Transverse colon (tissue), 4 donors: ENCODE measurements at places on chromosomes 12 and 14.
A peak's percentile ranks its signal among the peaks of the same experiment; 100 is the strongest.

- no peaks in the 10 kb centered on the region for H3K4me1 ChIP-seq
- no peaks in the 10 kb centered on the region for H3K36me3 ChIP-seq
- no peak for DNase-seq
- no peaks in the 10 kb centered on the region for H3K27me3 ChIP-seq
These were observed 232.7 kb upstream of the PPFIA2 start for GRCh38 chr12:81991868-81992267.

DNA sequence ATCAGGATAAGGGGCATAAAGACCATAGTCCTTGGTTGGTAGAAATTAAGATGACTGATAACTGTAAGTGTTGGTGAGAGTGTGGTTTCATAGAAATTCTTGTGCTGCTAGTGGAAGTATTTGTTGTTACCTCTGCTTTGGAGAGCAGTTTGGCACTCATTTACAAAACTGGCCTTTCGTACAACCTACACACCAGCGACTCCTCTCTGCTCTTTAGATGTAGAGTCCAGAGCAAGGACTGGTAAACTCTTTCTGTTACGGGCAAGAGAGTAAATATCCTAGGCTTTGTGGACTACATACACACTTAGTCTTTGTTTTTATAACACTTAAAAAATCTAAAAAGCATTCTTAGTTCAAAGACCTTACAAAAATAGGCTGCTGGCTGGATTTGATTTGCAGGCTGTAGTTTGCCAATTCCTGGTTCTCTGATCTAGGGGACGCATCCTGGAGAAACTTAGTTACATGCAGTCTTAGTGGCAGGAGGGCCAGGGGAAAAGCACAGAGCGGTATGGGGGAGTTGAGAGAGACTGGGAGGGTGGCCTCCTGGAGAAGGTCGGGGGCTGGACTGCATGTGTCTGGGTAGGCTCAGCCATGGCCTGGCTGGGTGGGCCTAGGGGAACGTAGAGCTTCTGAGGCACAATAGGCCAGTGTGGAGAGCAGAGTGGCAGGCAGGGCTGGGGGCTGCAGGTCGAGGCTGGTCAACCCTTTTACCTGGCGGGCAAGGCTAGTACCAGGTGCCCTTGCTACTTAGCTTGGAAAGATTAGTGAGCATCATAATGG is 55.3 kb upstream of the AMN start:
- no peak overlapping the region for H3K4me3 ChIP-seq
- peak overlapping the region; percentile 78 for H3K27ac ChIP-seq
- no peaks in the 10 kb centered on the region for H3K27me3 ChIP-seq
- no peaks in the 10 kb centered on the region for H3K36me3 ChIP-seq
- H3K4me1 ChIP-seq: peaks cover 23% of the 10 kb centered on the region

DNA sequence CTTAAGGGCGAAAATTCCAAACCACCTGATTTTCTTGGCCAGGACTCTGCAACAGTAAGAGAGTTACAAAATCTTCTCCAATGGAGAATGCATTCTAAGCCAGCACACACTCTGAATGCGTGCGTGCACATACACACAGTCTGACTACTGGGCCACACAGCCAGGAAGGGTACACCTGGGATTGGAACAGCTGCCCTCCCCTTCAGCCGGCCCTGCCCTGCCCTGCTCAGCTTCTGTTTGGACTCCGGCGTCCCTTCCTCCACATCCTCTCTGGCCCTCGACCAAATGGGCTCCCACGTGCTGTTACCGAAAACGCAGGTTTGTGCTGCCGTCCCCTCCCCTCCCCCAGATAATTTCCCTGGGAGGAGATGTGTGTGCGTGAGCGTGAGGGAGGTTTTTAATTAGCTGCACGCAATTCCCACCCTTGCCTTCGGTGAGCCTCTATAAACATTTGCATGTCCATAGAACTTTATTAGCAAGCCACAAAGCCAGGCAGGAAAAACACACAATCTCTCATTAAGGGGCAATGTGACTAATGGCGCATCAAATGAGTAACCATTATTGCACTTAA is 43.0 kb downstream of the CCNK start:
- H3K27ac ChIP-seq: peak overlapping the region; percentile 66
- no peaks in the 10 kb centered on the region for H3K36me3 ChIP-seq

DNA sequence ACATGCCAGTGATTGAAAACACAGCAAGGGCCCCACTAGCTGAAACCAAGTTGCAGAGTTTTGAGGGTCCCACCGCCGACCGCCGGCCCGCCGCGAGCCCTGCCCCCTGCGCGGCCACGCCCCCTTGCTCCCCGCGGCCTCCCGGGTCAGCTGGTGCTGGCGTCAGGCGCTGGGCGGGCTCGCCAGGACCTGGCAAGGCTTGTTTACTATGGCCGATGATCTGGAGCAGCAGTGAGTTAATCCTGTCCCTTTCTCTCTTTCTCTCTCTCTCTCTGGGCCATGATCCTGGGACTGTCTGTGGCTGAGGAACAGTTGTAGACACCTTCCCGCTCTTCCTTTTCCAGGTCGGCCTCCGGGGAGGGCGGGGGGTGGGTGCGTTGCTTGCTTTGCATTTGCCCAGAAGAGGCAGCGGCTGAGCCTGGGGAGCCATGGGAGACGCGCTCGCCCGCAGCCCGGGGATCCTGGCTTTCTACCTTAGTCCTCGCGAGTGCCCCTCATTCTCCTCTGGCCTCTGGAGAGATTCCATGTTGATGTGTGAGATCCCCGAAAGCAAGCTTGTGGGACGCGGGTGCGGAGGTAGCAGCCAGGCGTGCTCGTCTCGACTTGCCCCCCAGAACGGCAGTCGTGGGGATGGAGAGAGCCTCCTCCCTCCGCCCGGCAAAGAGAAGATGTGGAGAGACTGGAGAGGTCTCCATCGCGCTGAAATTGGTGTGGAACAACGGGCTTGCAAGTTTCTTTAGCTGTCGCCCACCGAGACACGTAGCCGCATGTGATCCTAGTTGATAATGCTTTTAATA is at the start of gene ABHD4:
TSS of gene ABHD4 (plus strand) at position 202 of the 797 bp plus-strand sequence. CDS start at position 209, 7 bp downstream.
- H3K27me3 ChIP-seq: no peaks in the 10 kb centered on the region
- peak within 1 kb of the TSS; percentile 68 for H3K4me3 ChIP-seq
- DNase-seq: peak; percentile 89
- peak within 1 kb of the TSS; percentile 88 for H3K27ac ChIP-seq
- no peaks in the 10 kb centered on the region for H3K36me3 ChIP-seq

DNA sequence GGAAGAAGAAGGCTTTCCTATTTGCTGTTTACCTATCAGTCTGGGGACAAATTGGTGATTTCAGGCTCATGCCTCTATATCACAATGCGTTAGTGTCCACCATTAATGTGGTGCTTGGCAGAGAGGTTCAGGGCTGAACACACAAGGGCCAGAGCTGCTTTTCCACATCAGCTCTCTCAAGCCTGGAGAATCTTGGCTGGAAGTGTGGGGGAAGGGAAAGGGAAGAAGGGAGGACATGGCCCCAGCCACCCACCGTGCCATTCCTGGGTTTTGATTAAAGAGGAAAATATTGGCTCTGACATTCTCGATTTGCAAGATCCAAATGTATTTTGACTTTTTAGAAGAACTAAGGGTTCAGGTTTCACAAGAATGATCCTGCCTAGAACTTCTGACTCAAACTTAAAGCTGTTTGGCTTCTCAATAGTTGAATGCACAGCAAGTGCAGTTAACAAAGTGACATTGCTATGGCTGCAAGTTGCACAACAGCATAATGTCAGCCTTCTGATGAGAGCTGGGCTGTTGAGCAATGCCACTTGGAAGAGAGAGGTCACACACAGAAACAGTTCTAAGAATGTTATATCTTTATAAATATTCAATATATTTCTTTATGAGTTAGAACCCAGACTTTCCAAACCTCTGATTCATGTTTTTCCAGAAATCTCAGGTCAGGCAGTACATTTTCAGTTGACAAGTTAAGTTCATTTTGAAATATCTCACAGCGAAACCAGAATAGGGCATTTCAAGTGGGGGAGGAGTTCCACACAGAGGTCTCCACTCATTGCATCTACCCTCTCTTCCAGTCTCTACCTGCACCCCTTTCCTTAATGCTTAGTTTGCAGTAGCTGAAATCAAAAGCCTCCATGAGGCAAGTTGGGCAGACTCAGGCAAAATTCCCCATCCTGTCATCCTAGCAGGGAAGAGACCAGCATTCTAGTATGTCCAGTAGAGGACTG is 25.3 kb downstream of the IGF1 start:
- DNase-seq: peak; percentile 19
- H3K36me3 ChIP-seq: no peaks in the 10 kb centered on the region
- no peak overlapping the region for H3K27ac ChIP-seq
- no peaks in the 10 kb centered on the region for H3K27me3 ChIP-seq
- no peaks in the 10 kb centered on the region for H3K4me1 ChIP-seq
- no peak overlapping the region for H3K4me3 ChIP-seq

GRCh38 chr14:80536456-80536855 is 325.2 kb upstream of the DIO2 start:
- H3K27me3 ChIP-seq: no peaks in the 10 kb centered on the region
- DNase-seq: no peak
- no peak overlapping the region for H3K4me3 ChIP-seq

DNA sequence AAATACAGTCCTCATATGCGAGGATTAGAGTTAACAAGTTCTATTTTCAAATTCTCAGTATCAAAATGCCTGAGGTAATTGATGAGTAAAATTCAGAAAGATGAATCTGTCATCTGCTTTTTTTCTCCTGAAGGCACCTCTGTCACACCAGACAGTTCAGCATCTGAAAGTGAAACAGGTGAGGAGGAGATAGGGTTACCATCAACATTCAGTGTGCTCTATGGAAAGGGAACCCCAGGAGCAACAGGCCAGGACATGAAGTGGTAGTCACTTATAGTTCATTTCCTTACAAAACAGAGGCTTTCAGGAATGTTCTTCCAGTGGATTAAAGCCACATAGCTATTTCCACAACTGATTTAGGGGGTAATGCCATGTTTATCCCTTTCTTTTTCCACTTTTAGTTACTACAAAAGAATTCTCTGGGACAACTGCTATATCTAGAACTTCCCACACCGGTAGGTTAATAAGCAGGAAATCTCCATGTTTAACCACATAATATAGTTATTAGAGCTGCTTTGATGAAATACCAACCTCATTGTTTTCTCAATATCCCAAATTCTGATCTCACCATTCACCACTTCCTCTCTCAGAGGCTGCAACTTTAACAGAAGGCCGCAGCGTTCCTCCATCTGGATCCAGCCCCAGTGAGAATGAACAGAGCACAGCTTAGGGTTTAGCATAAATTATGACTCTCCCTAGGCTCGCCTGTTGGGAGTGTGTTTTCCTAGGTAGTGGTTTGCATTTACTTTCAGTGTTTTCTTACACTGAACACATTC is 177.0 kb upstream of the CNTN1 start:
- no peaks in the 10 kb centered on the region for H3K4me1 ChIP-seq
- H3K27ac ChIP-seq: no peak overlapping the region
- no peaks in the 10 kb centered on the region for H3K27me3 ChIP-seq
- H3K4me3 ChIP-seq: no peak overlapping the region
- no peak for DNase-seq

GRCh38 chr12:26830783-26831551 is 2.0 kb downstream of the ITPR2 start:
- H3K27ac ChIP-seq: peak overlapping the region; percentile 11
- DNase-seq: no peak
- peak overlapping the region; percentile 23 for H3K4me3 ChIP-seq

GRCh38 chr12:6768990-6769389 is 2.8 kb downstream of the PTMS start:
- peak overlapping the region; percentile 93 for H3K27ac ChIP-seq
- DNase-seq: peak; percentile 58
- H3K4me3 ChIP-seq: no peak overlapping the region
- H3K36me3 ChIP-seq: no peaks in the 10 kb centered on the region
- peaks cover 71% of the 10 kb centered on the region for H3K4me1 ChIP-seq

DNA sequence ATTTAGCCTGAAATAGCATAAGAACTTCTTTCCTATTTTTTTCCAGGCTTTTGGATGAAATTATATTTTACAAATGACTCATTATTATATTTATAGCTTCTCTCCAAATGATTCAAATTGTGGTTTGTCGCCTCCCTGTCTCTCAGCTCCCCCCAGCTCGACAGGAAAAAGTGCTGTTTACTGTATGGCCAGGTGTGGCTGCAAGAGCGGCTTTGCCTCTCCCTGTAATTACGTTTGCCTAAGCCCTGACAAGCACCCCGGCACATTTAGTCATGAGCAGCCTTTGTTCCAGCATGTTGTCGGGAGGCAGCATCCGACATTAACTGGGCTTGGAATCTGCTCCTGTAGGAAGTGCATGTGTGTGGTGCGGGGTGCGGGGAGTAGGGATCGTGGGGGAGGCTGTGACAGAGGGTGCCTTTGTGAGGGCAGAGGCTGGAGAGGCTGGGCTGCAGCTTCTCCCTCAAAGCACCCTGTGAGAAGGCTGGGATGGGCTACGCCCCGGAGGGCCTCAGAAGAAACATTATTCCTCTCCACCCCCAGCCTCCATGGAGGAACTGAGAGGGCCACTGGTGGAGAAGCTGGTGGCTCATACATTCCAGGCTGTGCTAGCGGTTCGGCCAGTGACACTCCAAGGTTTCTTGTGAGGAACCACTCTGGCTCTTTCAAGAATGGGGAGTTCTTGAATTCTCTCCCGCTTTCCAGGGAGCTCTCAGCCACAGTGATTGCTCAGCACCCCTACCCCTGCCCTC is 42.1 kb upstream of the CTDSP2 start:
- peak overlapping the region; percentile 96 for H3K27ac ChIP-seq
- peak; percentile 83 for DNase-seq
- no peaks in the 10 kb centered on the region for H3K36me3 ChIP-seq
- H3K4me1 ChIP-seq: peaks cover 61% of the 10 kb centered on the region

DNA sequence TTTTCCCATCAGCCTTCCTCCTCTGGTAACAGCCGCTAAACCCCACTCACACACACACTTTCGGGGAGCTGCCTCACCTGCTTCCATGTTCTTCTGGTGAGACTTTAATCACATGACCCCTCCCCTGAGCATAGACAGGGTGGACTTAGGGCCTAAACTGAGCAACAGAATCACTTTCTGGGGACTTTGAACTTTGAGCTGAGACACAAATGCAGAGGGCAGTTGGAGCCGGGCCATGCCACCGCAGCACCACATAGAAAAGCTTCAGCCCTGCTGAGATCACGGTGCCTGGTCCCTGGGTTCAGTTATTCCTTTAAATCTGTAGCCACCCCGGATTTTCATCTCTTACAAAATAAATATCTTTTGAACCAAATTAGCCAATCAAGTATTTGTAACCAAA is 18.4 kb upstream of the MAP3K9 start:
- peaks cover 8% of the 10 kb centered on the region for H3K27me3 ChIP-seq
- DNase-seq: peak; percentile 15
- no peaks in the 10 kb centered on the region for H3K36me3 ChIP-seq

- H3K27ac ChIP-seq: peak overlapping the region; percentile 51
- H3K36me3 ChIP-seq: no peaks in the 10 kb centered on the region
- no peaks in the 10 kb centered on the region for H3K4me1 ChIP-seq
- no peak overlapping the region for H3K4me3 ChIP-seq
These were observed 7.3 kb upstream of the MGP start for GRCh38 chr12:14892726-14893505.

DNA sequence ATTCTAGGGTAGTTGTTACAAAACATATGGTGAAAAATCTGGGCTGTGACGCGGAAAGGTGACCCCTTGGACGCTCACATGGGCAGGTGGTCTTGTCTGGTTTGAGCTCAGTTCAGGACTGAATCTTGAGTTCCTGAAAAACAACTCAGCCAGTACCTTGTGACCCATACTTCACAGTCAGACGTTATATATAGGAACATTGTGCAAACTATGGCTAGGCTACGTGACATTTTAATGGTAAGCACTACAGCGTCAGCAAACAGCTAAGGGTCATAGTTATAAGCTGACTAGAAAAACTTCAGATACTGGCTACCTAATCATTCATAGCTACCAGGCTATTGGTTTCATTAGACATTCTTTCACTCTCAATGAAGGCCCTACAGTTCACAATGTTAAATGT is 14.8 kb upstream of the EDDM3A start:
- no peak overlapping the region for H3K4me3 ChIP-seq
- peak overlapping the region; percentile 45 for H3K27ac ChIP-seq
- H3K4me1 ChIP-seq: no peaks in the 10 kb centered on the region
- no peaks in the 10 kb centered on the region for H3K27me3 ChIP-seq
